ENCODE measurements at places on chromosomes 4 and X.

DNA sequence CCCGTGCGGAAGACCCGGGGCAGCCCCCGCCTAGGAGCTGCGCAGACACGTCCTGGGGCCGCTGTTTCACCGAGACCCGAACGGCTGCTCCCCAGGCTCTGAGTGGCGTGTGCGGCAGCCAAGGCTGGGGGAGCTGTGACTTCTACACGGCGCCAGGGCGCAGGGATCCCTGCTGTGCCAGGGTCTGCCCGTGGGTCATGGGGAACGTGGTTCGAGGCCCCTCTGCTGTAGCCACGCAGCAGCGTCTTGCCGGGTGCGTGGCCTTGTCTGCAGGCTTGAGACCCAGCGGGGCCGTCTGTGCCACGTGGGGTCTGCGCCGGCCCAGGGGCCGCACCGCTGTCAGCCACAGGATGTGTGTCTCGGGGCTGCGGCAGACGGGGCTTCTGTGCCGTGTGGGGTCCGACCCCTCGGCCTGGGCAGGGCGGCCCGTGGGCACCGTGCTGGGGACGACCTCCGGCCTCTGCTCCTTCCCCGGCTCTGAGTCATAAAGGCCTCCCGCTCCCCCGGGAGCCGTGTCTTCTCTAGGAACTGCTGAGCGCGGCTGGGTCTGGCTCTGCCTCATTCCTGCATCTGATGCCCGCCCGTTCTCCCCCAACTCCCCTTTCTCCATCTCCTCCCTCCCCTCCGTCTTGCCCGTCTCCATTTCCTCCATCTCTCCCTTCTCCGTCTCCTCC, 12.7 kb upstream of the GTPBP6 start:
- no peak for DNase-seq

DNA sequence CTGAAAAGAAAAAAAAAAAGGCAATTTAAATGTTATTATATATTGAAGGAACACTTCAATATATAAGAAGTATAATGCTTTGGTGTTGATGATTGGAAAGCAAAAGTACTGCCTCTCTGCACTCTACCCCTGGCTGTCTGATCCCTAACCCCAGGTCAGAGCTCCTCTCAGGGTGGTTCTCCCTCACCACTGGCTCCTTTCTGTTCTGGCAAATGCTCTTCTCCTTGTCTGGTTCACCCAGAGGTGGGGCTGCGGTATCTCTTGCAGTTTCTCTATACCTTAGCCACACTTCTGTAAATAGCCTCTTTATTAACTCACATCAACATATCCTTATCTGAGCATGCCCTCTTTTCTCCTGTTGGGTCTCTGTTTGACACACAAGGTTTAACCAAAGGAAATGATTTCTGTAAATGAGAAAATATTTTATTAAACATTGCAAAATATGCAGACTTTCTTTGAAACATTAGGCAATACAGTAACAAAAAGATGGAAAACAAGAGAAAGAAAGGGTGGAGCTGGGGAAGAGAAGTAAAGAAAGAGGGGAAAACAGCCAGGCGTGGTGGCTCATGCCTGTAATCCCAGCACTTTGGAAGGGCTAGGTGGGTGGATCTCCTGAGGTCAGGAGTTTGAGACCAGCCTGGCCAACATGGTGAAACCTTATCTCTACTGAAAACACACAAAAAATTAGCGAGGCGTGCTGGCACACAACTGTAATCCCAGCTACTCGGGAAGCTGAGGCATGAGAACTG, 45.7 kb downstream of the ING2 start:
- DNase-seq, result no peak

GRCh38 chrX:39725928-39726619, 371.7 kb downstream of the BCOR start:
- DNase-seq, result no peak

- DNase-seq, result no peak
These were observed 126.1 kb downstream of the ASB9 start for GRCh38 chrX:15143825-15144121.

GRCh38 chrX:46873746-46874145, 36.9 kb downstream of the RP2 start:
- DNase-seq, result no peak

GRCh38 chr4:176563591-176563990, 229.1 kb downstream of the VEGFC start:
- no peak for DNase-seq
